ENCODE measurements at places on chromosomes 5 and 9.

DNA sequence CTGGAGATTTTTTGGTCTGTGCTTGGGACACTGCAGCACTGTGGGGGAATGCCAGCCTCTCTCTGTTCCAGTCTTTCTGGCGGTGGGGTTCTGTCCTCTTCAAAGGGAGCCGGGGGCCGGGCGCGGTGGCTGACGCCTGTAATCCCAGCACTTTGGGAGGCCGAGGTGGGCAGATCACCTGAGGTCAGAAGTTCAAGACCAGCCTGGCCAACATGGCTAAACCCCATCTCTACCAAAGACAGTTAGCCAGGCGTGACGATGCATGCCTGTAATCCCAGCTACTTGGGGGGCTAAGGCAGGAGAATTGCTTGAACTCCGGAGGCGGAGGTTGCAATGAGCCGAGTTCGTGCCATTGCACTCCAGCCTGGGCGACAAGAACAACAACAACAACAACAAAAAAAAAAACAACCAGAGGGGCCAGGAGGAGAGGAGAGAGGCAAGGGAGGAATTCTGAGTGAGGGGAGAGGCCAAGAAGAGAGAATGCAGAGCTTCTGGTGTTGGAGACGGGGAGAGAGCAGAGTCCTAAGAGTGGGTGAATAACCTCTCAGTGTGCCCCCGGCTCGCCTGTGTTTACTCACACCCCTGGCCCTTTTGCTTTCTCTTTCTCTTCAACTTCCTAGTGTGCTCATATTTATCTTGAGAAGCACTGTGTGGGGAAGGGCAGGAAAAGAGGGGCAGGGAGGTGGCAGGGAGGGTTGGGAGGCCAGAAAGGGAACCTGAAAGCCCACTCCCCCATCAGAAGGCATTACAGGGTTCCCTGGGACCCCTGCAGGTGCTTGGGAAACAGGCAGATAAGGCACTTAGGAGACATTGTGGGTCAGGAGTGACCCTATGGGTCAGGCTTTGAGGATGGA lies 3.2 kb upstream of the SET start:
- DNase-seq, result no peak

DNA sequence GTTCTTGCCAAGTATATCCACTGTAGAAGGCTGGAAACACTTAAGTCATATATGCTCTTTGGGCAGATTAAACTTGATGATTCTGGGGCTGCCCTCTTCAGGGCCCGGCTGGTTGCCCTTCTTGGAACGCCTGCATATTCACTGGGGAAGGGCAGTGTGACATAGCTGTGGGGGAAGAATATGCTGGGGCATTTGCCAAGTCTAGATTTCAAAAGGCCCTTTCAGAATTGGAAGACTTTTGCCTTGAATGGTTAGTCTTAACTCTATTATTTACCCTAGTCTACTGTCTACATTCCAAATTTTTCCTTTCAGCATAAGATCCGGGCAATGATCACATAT lies 161.2 kb upstream of the PITX1 start:
- no peak for DNase-seq

DNA sequence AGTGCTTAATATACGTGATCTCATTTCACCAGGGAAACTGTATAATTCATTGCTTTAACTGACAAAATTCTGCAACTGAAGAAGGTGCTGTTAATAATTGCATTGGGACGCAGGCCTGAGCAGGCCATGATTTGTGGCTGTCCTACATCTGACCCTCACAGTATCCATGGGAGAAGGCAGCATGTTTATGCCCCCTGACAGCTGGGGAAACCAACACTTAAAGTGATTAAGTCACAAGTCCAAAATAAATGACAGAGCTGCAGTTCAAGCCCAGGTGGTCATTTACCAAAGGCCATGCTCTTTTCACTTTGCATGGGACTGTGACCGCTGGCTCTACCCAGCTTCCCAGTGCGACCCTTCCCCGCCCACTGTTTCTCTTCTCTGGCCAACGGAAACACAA lies 30.5 kb upstream of the KCNMB1 start:
- no peak for DNase-seq

- no peak for DNase-seq
Observed at GRCh38 chr5:59222687-59223511, 640.0 kb downstream of the RAB3C start.

DNA sequence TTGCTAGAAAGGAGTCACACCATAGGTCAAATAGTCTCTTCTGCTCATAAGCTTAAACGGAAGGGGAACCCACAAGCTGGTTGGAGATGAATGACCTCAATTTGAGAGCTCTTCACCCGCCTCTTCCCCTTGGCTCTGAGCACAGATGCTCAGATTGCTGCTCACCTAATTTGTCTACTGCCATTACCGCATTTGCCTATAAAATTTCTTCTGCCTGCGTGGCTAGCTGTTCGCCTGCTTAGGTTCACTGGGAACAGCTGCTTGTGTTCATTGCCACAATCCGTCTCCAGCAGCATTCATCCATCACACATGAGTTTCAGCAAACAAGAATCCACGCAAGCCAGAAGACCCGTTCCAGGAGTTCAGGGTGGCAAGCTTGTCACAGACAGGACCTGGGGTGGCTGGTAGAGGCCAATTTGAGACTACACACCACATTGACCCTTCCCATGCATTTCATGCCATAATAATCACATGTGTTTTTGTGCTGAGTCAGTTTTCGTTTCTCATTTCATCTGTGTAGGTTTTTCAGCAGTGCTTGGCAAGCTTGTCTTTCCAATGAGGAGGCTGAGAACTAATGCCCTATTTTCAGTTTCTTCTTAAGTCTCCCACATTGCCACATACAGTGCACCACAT lies 50.2 kb upstream of the DNAH5 start:
- DNase-seq, result no peak

Data from ecto neural progenitor cell (in vitro differentiated cells).